ENCODE measurements at places on chromosomes 1 and 21. TPM values are rescaled to one million over a fixed set of nuclear protein-coding genes. Genes with fewer than 3 reads are reported as not detected.

GRCh38 chr21:26124896-26125295 is 45.7 kb downstream of the APP start:
- DNase-seq, result no peak

DNA sequence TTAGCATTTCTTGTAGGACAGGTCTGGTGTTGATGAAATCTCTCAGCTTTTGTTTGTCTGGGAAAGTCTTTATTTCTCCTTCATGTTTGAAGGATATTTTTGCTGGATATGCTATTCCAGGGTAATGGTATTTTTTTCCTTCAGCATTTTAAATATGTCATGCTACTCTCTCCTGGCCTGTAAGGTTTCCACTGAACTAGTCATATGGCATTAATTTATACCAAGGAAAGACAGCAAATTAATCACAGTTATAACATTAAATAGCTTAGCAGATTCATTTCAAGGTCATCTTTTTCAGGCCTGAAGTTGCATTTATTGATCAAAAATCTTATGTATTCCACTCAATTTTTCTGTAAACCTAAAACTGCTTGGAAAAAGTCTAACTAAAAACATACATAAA is 54.9 kb downstream of the AK5 start:
- no peak for DNase-seq

GRCh38 chr1:38584448-38585355 is 274.9 kb downstream of the RRAGC start:
- DNase-seq, result no peak

DNA sequence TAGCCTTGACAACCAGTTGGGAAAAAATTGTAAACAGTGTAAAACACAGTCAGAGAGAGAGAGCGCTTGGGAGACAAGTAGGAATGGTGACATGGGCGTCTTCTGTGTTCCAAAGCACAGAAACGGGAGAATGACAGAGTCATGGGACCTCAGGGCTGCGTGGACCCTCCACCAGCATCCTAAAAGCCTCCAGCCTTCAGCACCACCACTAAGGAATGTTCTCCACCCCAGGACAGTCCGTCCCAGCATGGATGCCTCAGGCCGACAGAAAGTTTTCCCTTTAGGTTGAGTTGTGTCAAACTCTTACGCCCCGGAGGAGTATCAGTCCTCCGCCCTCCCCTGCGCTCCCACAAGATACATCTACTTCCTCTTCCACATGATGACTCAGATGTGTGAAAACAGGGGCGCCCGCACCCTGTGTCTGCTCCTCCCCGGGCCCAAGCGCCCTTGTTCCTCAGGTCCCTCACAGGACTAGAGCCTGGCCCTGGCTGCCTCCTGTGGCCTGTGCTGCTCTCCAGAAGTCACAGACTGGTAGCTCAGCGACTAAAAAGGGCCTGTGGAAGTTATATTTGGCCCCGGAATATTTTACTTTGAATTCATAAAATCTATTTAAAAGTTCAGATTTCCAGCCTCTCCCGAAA is 63.9 kb upstream of the EFHD2 start:
- DNase-seq, result no peak

DNA sequence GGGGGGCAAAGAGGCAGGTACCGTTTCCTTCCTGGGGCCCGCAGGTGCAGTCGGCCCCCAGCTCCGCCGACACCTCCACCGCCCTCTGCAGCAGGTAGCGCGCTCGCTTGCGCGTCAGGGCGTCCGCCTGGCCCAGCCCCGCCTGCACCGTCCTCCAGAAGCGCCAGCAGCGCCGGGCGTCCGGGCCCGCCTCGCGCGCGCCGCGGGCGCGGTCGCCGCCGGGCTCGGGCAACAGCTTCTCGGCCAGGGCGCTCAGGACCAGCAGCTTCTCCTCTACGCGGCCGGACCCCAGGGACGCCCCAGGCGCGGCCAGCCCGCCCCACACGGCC is 863 bp downstream of the TARBP1 start:
- peak; percentile 48 for DNase-seq

- DNase-seq, result no peak
These were observed 18.8 kb downstream of the PLA2G2A start for GRCh38 chr1:19960591-19960990.

- no peak for DNase-seq
These were observed 477 bp downstream of the SNAP47 start for GRCh38 chr1:227735539-227736285.

Gene FAM110D
- total RNA-seq, result not detected

GRCh38 chr1:198641501-198641900 is 2.7 kb downstream of the PTPRC start:
- peak; percentile 24 for DNase-seq

- DNase-seq, result no peak
These were observed 87.3 kb upstream of the CSF3R start for GRCh38 chr1:36570006-36570405.

DNA sequence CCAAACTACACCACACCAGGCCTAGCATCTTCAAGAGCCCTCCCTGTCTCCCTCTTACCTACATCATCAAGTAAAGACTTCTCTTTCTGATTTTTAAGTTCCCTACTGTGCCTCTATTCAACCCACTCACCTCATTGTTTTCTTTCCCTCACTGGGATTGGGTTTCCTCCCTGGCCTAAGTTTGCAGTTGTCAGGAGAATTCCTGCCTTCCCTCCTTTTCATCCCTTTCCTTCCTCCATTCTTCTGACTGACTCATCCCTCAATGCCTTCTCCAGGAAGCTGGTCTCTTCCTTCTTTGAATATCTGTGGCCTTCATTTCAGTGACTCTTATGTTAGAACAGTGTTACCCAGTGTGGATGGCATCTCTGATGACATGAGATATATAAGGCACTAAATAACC is 139.9 kb upstream of the KIAA0040 start:
- DNase-seq, result no peak

Gene DYRK1A
- 79.8 TPM for total RNA-seq

GRCh38 chr1:16352842-16353535 is 709 bp upstream of the FBXO42 start:
- peak; percentile 15 for DNase-seq

Gene C1orf210
- total RNA-seq, result not detected

- DNase-seq, result peak; percentile 92
These were observed 140.9 kb upstream of the ARHGEF16 start for GRCh38 chr1:3313576-3313950.

Gene OR2L2
- not detected for total RNA-seq

GRCh38 chr1:196538473-196538872 is 69.8 kb downstream of the KCNT2 start:
- DNase-seq, result no peak

DNA sequence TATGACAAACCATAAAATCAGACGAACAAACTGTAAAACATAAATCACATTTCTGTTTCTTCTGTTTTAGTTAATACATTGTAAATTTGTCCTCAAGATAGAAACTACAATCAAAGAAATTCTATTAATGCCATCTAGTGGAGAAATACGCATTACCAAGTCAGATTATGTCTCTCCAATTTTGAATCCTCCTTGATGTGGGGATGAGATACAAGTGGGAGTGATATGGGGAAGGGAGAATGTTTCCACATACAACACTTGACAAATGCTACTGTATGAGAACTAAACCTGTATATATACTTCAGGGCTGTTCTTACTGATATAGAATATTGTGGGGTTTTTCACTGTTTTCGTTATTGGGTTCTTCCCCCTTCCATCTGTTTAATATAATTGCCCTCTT is 2.6 kb downstream of the HFM1 start:
- DNase-seq, result peak; percentile 22

- no peak for DNase-seq
These were observed 23.4 kb upstream of the TSHB start for GRCh38 chr1:115006191-115006590.

GRCh38 chr21:15053500-15053899 is 11.3 kb downstream of the NRIP1 start:
- DNase-seq, result no peak

Gene SLC9C2
- not detected for total RNA-seq

Gene PDZK1IP1
- 0.81 TPM for total RNA-seq

GRCh38 chr1:231743966-231744365 is 117.4 kb downstream of the DISC1 start:
- no peak for DNase-seq

Gene PFKFB2
- 6.5 TPM for total RNA-seq

GRCh38 chr1:224759681-224760091 is 143.6 kb downstream of the CNIH3 start:
- DNase-seq, result no peak

Gene GSTM5
- not detected for total RNA-seq

Gene PTPRC
- total RNA-seq, result 4.5 TPM

Gene KIF26B
- 0.22 TPM for total RNA-seq

- DNase-seq, result no peak
These were observed 24.2 kb upstream of the SLFNL1 start for GRCh38 chr1:41045740-41046139.

DNA sequence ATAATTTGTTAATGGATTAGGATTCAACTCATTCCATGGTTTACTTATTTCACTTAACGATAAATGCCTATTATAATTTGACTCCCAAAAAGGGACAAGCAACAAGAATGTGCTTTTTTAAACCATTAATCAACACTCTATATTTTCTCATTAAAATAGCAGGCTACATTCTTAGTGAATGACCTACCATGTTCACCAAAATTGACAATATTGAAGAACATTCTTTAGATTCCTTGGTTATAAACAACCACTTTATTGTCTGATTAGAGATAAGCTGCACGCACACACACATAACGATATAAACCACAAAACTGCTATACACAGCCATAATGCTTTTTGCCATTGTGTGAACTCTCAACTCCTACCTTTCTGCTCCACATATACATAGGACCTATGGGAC is 75.4 kb upstream of the LRRC7 start:
- DNase-seq, result peak; percentile 75

- DNase-seq, result no peak
These were observed 4.8 kb upstream of the ARF1 start for GRCh38 chr1:228077565-228078330.

DNA sequence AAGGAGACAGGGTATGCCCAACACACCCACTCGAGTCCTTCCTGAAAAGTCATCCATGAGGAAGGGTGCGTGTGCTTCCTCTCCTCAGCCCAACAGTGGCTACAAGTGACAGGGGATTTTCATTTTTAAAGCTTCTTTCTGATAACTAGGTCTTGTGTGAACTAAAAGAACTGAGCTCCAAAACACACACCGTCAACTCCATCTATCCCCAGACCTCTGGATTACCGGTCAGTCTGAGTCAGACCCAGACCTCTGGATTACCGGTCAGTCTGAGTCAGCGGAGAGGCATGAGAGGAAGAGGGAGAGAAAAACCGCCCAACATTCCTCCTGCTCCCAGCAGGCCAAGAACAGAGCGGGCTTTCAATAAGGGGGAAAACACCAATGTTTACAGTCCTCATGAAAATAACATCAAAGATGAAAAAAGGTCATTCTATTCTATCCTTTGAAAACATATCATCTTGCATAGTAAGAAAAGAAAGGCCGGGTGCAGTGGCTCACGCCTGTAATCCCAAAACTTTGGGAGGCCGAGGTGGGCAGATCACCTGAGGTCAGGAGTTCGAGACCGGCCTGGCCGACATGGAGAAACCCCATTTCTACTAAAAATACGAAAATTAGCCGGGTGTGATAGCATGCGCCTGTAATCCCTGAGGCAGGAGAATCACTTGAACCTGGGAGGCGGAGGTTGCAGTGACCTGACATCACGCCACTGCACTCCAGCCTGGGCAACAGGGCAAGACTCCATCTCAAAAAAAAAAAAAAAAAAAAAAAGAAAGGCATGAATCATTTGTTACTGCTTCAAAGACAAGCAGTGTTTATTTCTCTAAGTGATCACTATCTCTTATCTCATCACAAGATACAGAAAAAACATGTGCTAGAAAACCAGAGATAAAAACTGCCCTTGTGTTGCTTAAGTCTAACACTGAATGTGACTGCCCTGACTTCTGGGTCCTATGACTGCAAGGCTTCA is 3.4 kb downstream of the PTTG1IP start:
- peak; percentile 100 for DNase-seq

DNA sequence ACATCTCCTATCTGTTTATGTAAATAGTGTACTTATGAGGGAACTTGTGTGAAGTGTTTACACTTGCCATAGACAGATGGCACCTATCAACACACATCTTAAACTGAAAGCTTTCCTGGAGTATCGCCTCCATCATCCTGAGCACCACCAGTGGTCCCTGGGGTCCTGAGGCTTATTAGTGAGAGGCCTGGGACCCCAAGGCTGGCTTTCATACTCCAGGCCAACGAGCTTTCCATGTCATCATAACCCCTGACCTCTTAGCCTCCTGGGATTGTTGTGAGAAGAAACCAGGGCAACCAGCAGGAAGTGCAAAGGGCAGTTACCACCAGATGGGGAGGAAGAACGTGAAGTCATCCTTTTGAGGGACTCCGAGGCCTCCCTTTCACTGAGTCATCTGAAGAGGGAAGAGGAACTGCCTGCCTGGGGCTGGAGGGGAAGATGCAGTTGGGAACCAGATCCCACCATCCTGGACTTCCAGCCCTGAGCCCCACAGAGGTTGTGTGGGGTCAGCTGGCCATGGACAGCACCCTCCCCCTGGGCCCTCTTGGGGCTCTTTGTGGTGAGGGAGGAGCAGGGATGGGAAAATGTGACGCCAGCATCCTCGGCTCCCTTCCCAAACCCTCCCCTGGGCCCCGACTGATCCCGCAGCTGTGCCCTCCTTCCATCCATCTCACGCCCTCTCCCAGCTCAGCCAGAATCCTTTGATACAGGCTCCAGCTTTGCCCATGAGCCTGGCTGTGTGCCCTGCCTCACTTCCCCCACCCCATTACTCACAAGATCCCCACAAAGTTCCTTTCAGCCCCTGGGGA is 5.8 kb downstream of the INKA2 start:
- peak; percentile 97 for DNase-seq

Gene SLC22A15
- 0.62 TPM for total RNA-seq

DNA sequence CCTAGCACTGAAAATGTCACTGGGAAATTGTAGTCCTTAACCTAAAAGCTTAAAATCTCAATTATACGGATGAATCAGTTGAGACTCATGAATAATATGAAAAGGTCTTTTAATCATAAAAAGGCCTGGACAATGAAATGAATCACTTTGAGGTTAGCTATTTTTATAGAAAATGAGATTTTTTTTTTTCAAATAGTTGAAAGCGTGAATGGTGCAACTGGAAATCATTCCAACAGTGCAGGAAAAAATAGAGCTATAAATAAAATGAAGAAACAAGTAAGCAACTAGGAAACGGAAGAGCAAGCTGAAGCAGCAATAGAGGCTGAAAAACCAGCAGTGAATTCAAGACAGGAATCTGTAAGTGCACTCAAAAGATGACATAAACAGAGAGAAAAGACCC is 142.9 kb downstream of the BACH1 start:
- DNase-seq, result peak; percentile 21

- DNase-seq, result no peak
These were observed 329.3 kb upstream of the PROX1 start for GRCh38 chr1:213658457-213658856.

GRCh38 chr1:1989789-1990188 is 13.8 kb downstream of the CFAP74 start:
- DNase-seq, result no peak

Gene KCNT2
- total RNA-seq, result 1.9 TPM
